ENCODE measurements at places on chromosomes 12 and 14. TPM values are rescaled to one million over a fixed set of nuclear protein-coding genes. Genes with fewer than 3 reads are reported as not detected.

Gene BRMS1L
- 2.3 TPM for total RNA-seq

Gene SLC39A2
- under 0.01 TPM for total RNA-seq

Gene ZDHHC22
- not detected for total RNA-seq

Gene SMCO3
- 0.92 TPM for total RNA-seq

Gene FAM90A1
- total RNA-seq, result under 0.01 TPM

Gene C14orf119
- total RNA-seq, result 58.2 TPM

Gene FAIM2
- total RNA-seq, result 5.5 TPM

Gene PLA2G1B
- total RNA-seq, result not detected

Gene GSC
- 0.71 TPM for total RNA-seq

Gene GZMB
- total RNA-seq, result not detected

Gene SMCO2
- 0.14 TPM for total RNA-seq

Gene COX8C
- total RNA-seq, result not detected

Gene RERG
- 0.28 TPM for total RNA-seq

Gene SDR9C7
- total RNA-seq, result not detected

Gene MYH6
- not detected for total RNA-seq

Gene LRRC9
- not detected for total RNA-seq

Gene CYP27B1
- 0.14 TPM for total RNA-seq

Gene VASH1
- total RNA-seq, result 2.6 TPM

Gene KRT81
- total RNA-seq, result 0.28 TPM

Gene TRAF3
- 23.6 TPM for total RNA-seq

Gene CABP1
- 2.1 TPM for total RNA-seq

Gene KRT83
- not detected for total RNA-seq

Gene KLHL33
- total RNA-seq, result 0.18 TPM

Gene RGS6
- not detected for total RNA-seq

Gene CPNE8
- 6.7 TPM for total RNA-seq

Gene AKAP3
- total RNA-seq, result 1.5 TPM

Gene AHSA1
- 136 TPM for total RNA-seq

Gene RDH16
- total RNA-seq, result 0.14 TPM

Measured in smooth muscle cell of bladder (primary cell).